Activated CD4-positive, alpha-beta memory T cell treated with anti-CD3 and anti-CD28 coated beads, Interleukin-2, amount 10 ng/mL, durations not matched to agents 7 days and 5 days (primary cell): ENCODE measurements at places on chromosomes 16 and 17.

DNA sequence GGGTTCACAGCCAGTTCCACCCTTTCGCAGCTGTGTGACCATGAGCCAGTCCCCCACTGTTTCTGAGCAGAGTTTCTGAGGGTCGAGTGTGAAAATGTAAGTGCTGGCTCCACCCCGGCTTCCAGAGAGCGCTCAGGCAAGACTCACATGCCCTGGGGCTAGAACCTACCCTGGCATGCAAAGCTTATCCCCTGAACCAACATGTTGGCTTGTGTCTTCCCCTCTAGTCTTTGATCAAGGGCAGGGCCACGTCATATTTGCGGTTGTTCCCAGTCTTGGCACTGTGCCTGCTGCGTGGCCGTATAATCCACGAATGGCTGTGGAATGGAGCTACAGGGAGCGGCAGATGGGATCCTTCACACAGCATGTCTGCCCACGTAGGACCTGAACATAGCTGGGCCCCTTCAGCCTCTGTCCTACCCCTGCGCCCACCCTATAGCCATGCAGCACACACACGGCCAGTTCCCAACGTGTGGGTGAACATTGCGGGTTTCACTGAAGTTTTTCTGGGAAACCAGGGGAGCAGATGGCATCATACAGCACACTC lies 84.8 kb downstream of the MRM1 start:
- no peak for DNase-seq

DNA sequence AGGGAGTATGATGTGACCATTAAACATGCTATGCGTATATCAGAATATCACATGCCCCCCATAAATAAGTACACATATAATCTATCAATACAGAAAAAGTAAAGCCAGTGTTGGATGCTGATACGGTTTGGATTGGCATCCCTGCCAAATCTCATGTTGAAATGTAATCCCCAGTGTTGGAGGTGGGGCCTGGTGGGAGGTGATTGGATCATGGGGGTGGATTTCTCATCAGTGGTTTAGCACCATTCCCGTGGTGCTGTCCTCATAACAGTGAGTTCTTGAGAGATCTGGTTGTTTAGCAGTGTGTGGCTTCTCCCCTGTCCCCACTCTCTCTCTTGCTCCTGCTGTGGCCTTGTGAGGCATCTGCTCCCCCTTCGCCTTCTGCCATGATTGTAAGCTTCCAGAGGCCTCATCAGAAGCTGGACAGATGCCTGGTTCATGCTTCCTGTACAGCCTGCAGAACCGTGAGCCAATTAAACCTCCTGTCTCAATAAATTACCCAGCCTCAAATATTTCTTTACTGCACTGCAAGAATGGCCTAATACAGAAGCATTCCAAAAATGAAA lies 88.9 kb downstream of the AATF start:
- DNase-seq, result no peak

DNA sequence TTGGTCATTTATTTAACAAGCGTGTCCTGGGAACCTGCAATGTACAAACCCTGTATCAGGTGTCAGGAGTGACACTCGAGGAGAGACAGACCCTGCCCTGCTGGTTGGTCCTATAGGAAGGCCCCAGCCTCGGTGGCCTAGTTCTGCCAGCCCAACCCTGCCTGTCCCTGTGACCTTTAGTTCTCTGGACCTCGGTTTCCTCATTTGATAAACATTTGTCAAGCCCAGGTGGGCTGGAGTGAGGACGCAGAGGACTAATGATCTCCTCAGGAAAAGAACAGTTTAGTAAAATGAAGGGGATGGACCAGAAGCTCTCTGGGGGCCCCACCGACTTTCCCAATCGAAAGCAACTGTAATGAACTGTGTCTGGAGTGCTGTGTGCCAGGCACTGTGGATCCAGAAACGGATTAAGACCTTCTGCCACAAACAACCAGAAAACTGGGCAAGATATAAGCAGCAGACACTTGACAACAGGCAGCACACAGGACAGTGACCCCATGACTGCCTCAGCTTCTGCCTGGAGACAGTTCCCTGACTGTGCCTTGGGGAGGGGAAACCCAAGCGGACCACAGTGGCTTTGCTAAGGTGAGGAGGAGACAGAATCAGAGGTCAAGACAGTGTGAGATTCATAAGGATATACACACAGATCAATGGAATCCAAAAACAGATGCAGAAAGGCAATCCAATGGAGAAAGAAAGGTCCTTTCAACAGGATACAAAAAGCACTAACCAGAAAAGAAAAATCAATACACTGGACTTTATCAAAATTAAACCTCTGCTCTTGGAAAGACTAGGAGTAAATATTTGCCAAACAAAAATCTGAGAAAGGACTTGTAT lies 8.8 kb downstream of the PRCD start:
- no peak for DNase-seq

- no peak for DNase-seq
Measured at GRCh38 chr17:67401598-67402504, 24.8 kb downstream of the PITPNC1 start.

DNA sequence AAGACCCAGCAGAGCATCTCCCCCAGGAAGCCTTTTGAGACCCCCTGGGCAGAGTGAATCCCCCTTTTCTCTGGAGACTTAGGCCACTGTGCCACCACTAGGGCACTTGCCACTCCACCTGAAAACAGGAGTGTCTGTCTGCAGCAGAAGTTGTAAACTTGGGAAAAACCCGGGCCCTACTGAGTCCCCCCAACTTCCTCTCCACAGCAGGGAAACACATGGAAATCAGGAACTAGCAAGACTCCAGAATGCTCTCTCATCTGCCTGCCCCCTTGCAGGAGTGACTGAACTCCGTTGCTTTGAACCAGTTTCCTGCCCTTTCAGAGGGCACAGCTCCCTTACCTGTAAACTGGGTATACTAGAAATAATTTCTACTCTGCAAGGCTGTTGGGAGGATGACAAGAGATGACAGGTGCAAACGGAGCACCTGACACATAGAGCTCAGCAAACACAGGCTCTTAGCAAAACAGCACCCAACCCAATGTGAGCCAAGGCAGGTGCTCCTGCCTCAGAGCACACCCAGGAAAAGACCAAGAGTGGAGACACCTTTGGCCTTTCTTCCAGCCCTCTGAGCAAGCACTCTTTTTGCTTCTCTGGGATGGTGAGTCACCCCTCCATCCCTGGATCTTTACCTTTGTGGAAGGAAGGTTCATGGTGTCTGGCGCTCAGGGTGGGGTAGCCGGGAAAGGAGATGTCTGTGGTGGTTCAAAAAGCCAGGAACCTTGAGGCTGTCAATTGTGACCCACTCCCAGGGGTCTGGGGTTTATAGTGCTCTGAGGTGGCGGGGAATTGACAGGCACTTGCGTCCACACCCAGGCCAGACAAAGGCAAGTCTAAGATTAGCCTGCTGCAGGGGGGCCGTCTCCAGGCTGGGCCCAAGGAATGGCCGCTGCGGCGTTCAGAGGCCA lies at the start of gene HCRT:
Gene HCRT (minus strand): TSS at position 740 of the 908 bp plus-strand sequence. CDS start 87 bp downstream, at position 653.
- DNase-seq, result no peak

DNA sequence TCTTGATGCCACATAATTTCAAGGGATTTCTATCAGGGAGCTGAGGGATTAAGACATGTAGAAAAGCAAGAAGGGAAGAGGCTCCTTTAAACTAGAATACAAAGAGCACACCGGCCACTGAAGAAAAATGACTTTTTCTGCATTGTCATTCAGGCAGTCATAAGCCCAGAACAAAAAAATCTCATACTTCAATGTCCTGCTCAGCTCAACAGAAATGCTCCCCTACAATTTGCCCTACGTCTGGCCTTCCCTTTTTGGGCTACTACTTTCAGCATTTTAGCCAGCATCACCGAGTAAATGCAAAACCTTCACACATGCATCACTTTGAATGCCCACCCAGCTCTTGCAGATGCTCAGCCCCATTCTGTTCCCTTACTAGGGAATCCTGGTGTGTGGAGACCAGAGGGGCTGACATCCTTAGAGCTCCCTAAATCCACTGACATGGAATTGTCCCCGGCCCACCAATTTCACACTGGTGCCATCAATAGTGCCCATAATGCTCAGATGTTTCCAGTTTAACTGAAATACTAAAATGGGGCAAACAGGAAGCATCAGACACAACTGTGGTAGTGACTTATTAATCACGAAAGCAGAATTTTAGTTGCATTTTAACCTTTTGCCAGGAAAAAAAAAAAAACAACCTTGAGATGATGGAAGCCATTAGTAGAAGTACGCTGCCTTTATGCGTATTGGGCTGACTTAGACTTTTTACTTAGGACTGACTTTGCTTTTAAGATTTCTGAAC lies 2.7 kb downstream of the MAP3K14 start:
- DNase-seq, result no peak

GRCh38 chr17:49587366-49588073 lies 11.8 kb downstream of the NXPH3 start:
- no peak for DNase-seq

- DNase-seq, result no peak
Measured at GRCh38 chr17:58536542-58536941, 22.1 kb upstream of the MTMR4 start.

- DNase-seq, result no peak
Measured at GRCh38 chr16:8963010-8963820, 491 bp downstream of the USP7 start.

- DNase-seq, result no peak
Measured at GRCh38 chr17:82874011-82874835, 34.4 kb upstream of the ZNF750 start.

DNA sequence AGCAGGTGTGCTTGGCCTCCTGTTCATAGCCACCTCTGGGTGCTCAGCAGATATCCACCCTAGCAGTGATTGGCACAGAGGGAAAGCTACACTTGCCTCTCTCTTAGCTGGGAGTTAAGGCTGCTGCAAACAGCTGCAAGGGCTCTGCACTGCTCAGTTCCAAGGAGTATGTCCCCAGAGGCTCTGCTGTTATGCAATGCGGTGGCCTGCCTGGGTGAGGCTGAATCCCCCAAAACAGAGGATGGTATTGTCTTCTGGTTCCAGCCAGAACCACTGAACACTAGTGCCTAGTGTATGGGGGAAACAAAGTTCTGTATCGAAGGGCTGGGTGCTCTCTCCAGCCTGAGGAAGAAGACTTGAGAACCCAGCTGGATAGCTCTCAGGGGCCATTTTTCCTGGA lies 16.8 kb downstream of the TMEM94 start:
- no peak for DNase-seq

GRCh38 chr17:62662855-62663254 lies 35.4 kb downstream of the MRC2 start:
- no peak for DNase-seq

DNA sequence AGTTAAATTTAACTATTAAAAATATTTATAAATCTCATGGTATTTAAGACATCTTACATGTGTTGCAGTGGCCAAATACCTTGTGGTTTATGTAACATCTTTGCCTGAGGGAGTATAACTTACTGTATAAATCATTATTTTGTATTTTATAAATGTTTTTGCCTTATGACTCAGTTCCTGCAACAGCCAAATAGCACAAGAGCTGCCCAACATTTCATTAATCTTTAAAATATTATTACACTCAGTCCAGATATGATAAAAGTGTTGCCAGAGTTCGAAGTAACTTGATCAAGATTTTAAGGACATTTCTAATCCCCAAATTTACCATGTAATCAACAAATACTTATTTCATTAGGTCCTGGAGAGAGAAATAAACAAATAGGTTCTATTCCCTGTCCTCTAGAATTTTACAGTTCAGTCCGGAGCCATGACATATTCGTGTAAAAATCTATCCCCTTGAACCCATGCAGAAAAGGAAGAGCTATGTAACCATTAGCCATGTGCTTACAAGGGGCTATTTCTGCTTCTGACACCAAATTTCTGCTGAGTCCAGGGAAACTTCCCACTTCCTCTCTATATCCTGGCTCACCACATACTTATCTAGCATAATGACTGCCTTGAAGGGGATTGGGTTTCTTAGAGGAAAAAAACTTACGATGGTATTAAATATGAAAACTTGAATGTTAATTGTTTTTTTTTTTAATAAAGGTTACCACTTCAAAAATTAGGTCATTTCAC lies 44.0 kb downstream of the IRX6 start:
- no peak for DNase-seq

DNA sequence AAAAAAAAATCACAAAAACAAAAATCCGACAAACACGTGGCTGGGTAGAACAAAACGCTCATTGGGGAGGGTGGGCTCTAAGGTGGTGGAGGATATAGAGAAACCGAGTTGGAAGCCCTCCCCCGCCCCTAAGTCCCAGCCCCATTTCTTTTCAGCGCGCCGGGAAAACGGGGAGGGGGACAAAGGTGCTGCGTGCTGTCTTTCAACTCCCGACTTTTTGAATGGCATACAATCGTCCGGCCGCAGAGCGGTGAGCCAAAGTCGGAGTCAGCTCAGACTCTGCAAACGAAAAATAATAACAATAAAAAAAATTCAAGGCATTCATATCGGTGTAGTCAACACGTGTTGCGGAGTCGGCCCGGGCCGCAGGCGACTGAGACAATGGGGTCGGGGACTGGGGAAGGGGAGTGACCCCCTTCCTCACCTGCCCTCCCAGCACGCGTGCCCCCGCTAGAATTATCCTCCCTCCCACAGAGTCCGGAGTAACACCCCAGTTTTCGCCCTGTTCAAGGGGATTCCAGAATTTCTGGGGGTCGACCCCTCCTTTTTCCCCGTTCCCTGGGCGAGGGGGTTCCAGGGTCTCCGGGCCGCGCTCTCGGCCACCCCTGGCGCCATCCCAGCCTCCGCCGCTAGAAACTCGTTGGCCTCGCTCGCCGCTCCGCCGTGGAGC lies 1.7 kb upstream of the IGF2BP1 start:
- no peak for DNase-seq

- DNase-seq, result no peak
Measured at GRCh38 chr16:54846766-54847165, 83.9 kb upstream of the IRX5 start.

GRCh38 chr17:36135465-36135864 lies 31.8 kb downstream of the CCL4 start:
- no peak for DNase-seq

GRCh38 chr17:77072670-77073069 lies 68.1 kb upstream of the SEC14L1 start:
- DNase-seq, result no peak

DNA sequence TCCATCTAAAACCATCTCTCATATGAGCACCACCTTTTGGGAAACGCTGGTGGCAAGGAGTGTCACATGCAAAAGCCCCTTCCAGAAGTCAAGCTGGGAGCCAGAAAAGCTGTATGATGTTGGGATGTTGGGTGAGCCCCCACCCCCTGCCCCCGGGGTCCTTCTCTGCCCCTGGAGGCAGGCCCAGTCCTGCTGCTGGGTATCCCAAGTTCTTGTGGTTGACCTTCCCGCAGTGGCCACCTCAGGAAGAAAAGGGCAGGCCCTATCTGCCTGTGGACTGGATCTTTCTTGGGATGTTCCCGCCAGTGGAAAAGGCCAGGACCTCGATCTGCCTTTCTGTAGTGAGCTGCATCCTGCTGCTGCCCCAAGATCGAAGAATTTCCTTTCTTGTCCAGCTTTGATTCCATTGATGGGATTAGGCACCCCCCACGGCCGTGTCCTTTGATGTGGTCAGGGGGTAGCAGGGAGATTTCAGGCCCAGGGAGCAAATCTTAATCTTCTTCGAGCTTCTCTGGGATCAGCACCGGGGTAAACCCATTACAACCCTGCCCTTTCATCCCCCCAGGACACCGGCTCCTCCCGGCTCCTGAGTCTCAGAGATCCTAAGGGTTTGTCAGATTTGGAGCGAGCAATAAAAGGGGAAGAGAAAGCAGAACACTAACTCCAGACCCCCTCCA lies 165.6 kb downstream of the RAB11FIP4 start:
- DNase-seq, result no peak

GRCh38 chr16:49510654-49511305 lies 137.2 kb downstream of the C16orf78 start:
- DNase-seq, result no peak

GRCh38 chr17:77898521-77899434 lies 59.7 kb upstream of the TNRC6C start:
- no peak for DNase-seq
